NCI-H774 (cell line): ENCODE measurements at places on chromosomes 3 and 15.

- no peak for DNase-seq
Measured at GRCh38 chr3:67846166-67846565, 191.8 kb upstream of the SUCLG2 start.

DNA sequence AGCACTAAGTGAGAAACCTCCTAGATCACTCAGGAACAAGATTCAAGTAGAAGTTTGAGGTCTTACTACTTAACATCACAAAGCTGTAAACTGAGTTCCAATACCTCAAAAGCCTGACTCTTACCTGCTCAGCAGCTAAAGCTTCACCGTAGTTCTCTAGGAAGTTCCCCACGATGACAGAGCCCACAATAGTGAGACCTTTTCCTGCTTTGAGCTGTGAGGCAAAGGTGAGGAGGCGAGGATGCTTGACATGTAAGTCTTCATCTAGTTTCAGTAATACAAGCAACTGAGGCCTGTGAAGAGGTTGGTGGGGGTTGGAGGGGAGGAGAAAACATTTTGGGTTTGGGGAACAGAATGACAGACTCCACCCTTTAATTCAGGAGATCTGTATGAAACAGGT is 15.7 kb downstream of the EMC4 start:
- no peak for DNase-seq

- DNase-seq, result no peak
Measured at GRCh38 chr3:108834551-108834950, 12.0 kb downstream of the TRAT1 start.

GRCh38 chr3:129449279-129450115 is 9.5 kb downstream of the IFT122 start:
- no peak for DNase-seq

DNA sequence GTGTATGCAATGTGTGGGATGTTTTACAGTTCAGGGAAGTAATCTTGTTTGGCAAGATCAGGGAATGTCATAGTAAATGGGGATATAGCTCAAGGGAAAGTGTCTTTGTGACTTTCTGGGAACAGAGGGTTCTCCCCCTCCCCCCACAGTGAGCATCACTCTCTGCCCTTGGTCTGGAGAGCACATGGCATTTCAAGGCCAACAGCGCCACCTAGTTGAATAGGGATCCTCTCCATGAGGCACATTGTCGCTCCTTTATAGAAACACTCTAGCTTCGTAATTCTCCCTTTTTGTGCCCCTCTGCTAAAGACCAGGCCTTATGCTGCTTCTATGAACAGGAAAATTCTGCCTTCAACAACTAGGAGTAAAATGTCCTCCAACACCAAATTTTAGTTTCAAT is 37.1 kb upstream of the ARNT2 start:
- DNase-seq, result no peak

DNA sequence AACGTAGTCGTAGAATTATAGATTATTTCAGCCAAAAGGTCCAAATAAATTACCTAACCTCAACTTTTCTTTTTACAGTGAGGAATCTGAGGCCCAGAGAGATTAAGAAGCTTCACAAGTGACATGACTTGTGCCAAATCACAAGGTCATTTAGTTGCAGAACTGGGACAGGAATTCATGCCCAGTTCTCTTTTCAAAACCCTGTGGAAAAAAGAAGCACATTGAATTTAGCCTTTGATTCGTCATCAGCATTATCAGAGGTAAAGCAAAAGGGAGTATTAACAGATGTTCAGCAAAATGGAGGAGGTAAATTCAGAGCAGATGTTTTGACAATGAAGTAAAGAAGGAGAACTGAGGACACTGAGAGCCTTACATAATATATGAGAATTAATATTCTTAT is 4.5 kb downstream of the SERPINI2 start:
- DNase-seq, result no peak

DNA sequence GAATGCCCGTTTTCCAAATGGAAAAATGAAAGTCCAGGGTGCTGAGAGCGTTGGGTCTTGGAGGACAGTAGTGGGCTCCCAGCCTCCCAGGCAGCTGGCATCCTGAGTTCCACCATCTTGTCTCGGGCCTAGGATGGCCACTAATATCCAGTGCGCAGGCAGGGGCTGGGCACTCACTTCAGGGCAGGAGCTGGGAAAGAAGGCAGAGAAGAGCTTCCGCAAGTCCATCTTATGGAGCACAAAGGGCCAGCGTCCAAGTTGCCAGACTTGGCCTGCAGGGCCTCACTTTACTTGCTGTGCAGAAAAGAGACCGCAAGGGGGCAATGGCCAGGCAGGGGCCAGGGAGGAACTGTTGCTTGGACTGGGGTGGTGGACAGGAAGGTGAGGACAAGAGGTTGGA is 46.1 kb downstream of the IQSEC1 start:
- no peak for DNase-seq

DNA sequence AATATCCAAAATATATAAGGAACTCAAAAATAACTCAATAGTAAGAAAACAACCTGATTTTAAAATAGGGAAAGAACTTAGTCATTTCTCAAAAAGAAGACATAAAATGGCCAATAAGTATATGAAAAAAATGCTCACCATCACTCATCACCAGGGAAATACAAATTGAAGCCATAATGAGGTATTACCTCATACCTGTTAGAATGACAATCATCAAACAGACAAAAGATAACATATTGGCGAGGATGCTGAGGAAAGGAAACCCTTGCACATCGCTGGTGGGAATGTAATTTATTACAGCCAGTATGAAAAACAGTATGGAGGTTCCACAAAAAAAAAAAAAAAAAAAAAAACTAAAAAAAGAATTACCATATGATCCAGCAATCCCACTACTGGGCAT is 38.2 kb downstream of the KPNA1 start:
- no peak for DNase-seq

DNA sequence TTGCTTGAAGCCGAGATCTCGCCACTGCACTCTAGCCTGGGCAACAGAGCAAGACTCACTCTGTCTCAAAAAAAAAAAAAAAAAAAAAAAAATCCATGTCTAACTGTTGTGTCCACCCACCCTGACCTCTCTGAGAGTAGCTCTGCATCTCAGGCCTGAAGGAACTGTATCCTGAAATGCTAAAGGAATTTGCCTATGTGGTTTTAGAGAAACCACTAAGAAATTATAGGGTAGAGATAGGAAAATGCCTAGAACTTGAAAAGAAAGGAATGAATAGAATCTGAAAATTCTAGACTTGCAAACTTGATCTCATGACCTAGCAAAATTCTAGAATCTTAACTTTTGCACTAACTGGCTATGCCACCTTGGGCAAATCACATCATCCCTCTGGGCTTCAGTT is 217.5 kb upstream of the ROPN1 start:
- DNase-seq, result no peak

DNA sequence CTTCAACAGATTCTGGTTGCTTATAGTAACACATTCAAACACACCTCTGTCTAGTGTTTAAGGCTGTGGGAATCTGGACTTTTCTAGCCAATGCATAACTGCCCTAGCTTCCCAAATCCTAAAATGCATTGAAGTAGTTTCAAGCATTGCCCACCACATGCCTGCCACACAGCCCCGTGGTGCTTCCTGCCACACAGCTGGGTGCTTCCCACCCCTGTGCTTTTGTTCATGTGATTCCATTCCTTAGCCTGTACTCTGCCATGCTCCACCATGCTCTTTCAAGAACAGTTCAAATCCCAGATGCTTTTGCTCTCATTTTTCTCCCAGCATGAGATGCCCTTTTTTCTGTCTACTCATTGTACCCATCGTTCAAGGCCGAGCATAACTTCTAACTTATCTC is 2.3 kb upstream of the CMC1 start:
- DNase-seq, result no peak

DNA sequence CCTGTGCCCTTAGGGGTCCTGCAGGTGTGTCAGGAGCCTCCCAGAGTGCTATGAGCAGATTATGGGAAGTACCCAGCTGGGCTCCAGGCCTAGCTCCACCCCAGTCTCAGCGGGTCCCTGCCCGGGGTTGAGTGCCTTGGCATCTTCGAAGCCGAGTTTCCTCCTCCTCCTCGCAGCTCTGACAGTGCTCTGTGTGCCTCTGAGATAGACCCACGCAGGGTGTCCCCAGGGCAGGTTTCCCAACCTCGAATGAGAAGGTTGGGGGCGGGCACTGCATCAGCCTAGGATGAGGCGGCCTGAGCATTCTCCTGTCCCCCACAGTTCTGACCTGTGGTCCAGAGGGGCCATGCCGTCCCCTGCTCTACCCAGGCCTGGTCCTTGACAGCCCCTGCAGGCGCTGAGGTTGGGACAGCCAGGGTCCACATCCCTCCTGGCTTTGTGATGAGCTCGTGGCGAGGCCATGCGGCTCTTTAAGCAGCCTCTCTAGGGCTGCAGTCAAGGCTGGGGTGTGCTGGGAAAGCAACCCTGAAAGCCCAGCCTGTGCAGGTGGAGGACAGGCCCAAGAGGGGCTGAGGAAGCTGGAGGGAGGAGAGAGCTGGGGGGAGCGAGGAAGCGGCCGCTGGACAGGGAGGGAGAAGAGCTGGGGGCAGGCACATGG is 20.2 kb upstream of the SKOR1 start:
- no peak for DNase-seq

DNA sequence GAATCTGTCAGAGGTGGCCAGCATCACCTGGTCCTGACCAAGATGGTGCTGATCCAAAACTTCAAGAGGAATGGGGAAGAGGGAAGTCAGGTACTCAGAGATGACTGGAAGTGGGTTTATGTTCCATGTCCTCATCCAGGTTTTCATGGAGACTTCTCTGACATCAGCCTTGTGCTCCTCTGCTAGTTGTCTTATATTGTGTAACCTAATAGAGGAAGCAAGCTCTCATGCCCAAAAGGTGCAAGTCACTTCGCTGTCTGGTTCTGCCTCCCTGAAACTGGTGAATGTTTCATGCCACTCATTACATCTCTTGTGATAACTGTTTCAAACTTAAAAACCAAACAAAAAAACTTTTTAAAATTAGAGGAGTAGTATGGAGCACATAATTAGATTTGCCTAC is 127.2 kb upstream of the MANF start:
- DNase-seq, result no peak

GRCh38 chr3:126421573-126422119 is 26.9 kb downstream of the CFAP100 start:
- no peak for DNase-seq

- DNase-seq, result no peak
Measured at GRCh38 chr3:123282461-123282860, 80.7 kb downstream of the SEC22A start.

DNA sequence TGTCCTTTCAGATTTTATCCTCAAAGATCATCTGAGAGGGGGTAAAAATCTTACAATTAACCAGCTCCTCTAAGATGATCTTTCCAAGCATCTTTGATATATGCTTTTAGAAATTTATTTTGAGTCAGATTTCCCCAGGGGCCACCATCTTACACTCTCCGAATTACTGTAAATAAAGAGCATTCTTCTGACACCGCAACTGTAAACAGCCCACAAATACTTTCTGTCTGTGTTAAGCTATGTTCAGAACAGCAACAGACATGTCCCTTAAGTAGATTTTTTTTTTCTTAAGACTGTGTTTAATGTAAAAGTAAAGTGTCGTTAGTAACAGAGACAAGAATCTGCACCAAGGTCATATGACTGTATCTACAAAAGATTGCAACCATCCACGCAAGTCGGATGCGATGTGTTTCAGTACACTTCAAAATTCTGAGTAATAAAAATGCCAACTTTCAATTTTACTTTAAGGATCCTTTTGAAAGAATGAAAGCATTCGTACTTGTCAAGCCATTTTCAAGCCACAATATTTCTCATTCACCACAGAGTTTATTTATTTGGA is 159.0 kb upstream of the KCNH8 start:
- no peak for DNase-seq

- DNase-seq, result no peak
Measured at GRCh38 chr3:132315851-132316250, 1.4 kb upstream of the ACP3 start.

DNA sequence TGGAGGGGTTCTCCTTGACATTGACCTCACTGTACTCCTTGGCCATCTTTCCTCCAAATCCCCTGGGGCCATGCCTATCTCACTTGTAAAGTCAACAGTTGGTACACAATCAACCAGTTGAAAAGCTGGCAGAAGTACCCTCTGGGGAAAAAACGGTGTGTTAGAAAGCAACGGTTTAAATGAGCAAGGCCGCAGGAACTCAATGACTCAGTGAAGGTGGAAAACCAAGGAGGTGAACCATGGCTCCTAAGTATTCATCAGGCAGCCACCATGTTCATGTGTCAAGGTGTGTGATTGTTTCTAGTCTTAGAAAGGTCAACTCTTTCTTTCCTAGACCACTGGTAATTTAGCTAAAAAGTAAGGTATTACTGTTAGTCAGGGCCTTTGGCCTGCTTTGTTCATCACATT is 130.9 kb upstream of the SATB1 start:
- no peak for DNase-seq

- no peak for DNase-seq
Measured at GRCh38 chr3:184911570-184911969, 99.6 kb downstream of the VPS8 start.

DNA sequence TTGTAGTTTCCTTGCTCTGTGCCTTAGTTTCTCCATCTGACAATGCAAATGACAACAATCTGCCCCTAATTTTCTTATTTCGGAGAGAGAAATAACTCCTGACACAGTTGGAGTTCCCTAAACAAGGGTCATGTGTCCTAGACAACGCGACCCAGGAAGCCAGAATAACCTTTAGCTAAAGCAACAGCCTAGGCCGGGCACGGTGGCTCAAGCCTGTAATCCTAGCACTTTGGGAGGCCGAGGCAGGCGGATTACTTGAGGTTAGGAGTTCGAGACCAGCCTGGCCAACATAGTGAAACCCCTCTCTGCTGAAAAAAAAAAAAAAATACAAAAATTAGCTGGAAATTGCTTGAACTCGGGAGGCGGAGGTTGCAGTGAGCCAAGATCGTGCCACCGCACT is 49.9 kb downstream of the MCF2L2 start:
- peak; percentile 73 for DNase-seq

GRCh38 chr15:66569461-66570137 is 3.8 kb upstream of the LCTL start:
- no peak for DNase-seq

GRCh38 chr3:142273501-142273900 is 48.1 kb upstream of the GK5 start:
- DNase-seq, result no peak

DNA sequence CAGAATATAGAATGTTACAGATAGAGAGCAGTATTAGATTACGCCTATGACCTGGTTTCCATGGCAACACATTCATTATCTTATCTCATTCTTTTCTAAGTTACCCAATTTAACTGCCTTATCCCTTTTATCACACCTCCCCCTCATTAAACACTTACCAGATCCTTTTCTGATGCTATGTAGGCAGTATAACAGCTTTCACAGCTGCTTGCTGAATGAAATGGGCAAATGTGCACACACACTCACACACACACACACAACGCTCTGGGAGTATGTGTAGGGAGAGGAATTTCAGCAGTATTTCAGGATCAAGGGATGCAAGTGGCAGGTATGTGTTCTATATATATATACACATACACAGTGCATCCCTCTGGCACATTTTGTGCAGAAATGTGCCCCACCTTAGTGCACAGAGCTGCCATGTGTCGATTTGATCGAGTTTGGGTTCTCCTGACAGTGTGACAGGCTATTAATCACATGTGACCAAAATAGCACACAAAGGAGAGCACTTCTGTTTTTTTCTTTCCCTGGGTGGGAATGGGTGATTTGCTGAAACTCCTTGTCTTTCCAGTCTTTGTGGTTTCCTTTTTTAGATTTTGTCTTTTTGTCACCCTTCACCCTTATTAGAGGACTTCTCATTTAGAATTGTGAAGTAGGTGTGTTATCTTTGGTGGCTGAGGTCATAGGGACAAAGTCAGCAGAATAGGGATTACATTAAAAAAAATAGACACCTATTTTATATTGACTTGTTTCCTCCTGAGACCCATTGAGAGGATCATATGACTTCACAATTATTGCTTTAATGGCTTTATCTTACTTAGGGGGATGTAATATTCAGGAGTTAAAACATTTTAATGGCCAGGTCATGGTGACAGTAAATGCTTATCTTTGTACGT is 553.7 kb downstream of the PDCD6IP start:
- no peak for DNase-seq

GRCh38 chr15:98581715-98582114 is 66.6 kb upstream of the IGF1R start:
- no peak for DNase-seq
